Activated naive CD4-positive, alpha-beta T cell treated with Interleukin-2 at 50 U/mL for 16 hours (primary cell): ENCODE measurements at places on chromosomes 4 and X.

- no peak for DNase-seq
These were observed 506.9 kb downstream of the MID1IP1 start for GRCh38 chrX:39308126-39308525.

GRCh38 chr4:102789317-102789717 lies 28.5 kb upstream of the MANBA start:
- DNase-seq = no peak

- DNase-seq = no peak
These were observed 562.3 kb upstream of the DIPK2B start for GRCh38 chrX:45762699-45763647.

- DNase-seq = no peak
These were observed 67.1 kb downstream of the TENM3 start for GRCh38 chr4:182310316-182310715.

DNA sequence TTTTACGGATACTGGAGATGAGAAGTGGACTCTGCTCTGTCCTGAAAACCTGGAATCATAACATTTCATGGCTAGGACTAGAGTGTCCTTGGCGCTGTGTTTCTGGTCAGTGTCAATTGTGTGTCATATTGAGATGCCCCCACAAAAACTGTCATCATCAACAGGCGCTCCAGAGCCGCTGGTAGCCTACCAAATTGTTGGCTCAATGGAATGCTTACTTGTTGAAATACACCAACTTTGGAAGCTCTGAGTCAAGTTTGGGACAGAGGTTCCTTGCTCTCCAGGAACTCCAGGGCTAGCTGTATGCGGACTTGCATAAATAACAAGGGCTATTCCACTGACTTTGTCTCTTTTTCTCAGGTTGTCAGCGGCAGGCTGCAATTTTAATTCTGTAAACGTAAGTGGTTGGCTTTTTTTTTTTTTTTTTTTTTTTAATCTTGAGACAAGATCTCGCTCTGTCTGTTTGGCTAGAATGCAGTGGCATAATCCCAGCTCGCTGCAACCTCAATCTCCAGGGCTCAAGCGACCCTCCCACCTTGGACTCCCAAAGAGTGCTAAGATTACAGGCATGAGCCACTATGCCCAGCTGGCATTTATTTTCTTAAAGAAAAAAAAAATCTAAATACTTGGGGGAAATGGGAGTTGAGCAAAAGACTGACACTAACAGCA lies 871 bp upstream of the HPGD start:
- no peak for DNase-seq

- DNase-seq = no peak
These were observed 30.6 kb downstream of the GYG2 start for GRCh38 chrX:2859197-2859797.

- DNase-seq = peak; percentile 5
These were observed 42.9 kb downstream of the EVC start for GRCh38 chr4:5753766-5754528.

- DNase-seq = no peak
These were observed 433.1 kb upstream of the FAM241A start for GRCh38 chr4:111712093-111712677.

DNA sequence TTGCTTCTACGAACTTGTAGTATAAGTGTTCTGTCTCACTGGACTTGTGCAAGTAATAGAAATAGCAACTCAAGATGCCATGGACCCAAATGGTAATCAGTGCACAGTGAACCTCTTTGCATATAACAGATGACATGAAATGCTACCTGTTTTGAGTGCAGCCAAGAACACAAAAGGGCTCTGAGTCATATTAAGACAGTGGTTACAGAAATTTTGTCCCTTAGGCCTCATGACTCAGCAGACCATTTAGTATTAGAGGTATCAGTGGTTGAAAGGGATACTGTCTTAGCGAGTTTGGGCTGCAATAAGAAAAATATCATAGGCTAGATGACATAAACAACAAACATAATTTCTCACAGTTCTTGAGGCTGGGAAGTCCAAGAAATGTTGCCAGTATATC lies 502.9 kb upstream of the PCDH10 start:
- DNase-seq = no peak

DNA sequence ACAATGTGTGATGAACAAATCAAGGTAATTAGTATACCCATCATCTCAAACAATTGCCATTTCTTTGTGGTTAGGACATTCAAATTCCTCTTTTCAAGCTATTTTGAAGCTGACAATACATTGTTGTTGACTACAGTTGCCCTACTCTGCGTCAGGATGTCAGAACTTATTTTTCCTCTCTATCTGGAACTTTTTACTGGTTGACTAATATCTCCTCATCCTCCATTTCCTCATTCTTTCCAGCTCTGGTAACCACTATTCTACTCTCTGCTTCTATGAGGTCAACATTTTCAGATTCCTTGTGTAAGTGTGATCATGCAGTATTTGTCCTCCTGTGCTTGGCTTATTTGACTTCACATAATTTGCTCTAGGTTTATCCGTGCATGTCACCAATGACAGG lies 240.5 kb upstream of the HS3ST1 start:
- no peak for DNase-seq

DNA sequence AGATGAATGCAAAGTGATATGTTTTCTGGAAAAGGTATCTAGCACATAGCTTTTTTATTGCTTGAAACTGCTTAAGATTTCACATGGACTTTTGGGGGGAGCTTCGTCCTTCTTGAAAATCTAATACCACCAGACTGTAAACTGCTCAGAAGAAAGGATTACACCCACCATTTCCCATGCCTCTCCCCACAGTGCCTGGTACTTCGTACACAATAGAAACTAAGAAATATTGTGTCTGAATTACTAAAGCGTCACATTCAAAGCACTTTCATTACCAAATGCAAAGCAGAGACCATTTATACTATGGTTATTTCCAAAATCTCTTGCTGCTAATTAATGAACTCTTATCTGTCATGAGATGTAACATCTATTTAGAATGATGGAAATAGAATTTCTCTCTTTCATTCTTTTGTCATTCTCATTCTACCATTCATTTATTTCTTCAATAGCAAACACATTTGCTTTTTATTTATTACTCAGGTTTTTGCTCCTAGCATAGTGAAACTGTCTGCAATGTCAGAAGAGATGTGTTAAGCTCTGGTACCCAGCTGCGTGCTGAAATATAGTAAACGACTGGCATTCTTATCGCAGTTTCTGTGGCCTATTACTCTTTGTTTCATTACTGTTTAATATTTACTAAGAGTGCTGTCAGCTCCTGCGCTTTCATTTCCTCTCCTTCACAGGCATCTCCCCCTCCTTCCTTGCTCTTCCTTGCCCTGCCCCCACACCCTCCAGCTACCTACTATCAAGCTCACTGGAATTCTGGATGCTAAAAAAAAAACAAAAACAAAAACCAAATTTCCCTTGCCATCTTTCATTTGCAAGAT lies 51.4 kb upstream of the RAPGEF2 start:
- no peak for DNase-seq

DNA sequence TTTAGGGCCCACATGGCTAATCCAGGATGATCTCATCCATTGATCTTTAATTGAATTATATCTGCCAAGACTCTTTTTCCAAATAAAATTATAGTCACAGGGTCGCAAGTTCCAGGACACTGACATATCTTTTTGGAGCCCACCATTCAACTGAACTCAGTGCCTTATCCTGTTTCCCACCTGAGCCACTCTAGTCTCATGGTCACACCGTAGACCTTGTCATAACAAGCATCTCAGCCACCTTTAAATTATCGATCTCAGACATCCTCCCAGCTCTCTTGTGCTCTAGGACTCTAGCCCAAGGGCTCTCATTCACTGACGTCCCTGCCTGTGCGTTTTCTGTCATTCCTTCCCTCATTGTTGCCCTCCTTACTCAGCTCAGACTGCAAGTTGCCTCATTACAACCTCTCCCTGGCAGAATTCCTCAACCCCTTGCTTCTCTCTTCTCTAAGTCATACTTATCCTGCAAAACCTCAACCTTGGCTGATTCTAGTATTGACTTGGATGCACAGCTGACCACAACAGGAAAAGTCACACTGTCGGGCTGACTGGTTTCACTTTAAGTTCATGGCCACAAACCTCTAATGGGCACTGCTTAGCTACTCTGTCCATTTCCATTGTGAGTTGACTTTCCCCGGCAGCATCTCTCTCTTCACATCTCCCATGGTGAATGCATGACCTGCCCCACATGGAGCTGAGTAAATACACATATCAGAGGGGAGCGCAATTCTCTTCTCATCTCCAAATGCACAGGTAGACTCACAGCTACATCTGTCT lies 91.0 kb upstream of the TRIM2 start:
- no peak for DNase-seq

DNA sequence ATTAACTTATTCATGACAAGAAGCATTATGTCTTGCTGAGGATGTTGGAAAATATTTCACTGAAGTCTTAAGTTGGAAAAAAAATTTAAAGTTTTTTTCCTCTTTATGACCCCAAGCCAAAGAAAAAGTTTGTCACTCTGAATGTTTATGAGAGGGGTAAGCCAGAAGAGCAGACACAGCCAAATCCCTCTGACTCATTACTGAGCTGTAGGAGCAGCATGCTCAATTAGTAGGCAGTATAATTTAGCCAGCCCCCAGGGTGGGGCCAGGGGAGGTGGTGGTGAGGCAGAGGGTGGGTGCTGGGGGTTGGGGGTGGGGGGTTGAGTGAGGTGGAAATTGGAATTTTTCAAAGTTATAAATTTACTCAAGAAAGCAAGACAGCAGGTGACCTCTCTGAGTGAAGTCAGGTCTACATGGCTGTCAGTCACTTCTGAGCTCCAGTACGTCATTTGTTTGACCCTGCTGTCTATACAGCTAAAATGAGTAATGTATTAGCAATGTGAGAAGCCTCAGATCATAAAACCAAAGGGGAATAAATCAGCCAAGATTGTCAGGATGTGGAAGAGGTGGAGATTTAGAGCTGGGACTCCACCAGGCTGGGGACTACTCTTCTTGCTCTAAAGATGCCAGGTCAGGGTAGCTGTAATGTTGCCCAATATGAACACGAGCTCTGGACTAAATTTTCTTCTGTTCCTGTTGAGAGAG lies 98.8 kb upstream of the NDP start:
- no peak for DNase-seq

GRCh38 chr4:158710814-158711213 lies 12.4 kb downstream of the PPID start:
- no peak for DNase-seq

DNA sequence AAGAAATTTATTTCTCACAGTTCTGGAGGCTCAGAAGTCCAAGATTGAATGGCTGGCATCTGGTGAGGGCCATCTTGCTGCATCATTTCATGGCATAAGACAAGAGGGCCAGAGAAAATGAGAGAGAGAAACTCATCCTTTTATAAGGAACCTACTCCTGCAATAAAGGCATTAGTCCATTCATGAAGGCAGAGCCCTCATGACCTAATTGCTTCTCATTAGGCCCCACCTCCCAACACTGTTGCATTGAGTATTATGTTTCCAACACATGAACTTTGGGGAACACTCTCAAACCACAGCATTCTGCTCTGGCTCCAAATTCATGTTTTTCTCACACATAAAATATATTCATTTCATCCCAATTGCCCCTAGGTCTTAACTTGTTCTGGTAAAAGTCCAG lies 14.2 kb downstream of the RNF175 start:
- no peak for DNase-seq

- no peak for DNase-seq
These were observed 212.0 kb downstream of the COMMD8 start for GRCh38 chr4:47251348-47252135.

DNA sequence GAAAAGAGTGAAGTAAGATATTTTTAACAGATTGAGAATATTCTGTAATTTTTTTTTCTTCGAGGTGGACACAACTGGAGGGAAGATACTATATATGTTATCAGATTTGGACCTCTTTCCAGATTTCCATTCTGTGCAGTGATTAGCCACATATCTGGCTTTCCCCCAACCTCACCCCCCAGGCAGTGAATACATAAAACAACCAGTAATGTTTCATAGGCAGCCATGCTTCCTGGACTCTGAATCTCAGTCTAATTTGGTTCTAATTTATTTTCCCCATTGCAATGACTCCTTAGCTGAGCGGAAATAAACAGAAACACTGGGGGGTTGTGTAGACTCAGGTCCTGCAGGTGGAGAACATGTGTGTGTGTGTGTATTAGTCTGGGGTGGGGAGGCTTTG lies 226.5 kb downstream of the FBXW7 start:
- DNase-seq = no peak

DNA sequence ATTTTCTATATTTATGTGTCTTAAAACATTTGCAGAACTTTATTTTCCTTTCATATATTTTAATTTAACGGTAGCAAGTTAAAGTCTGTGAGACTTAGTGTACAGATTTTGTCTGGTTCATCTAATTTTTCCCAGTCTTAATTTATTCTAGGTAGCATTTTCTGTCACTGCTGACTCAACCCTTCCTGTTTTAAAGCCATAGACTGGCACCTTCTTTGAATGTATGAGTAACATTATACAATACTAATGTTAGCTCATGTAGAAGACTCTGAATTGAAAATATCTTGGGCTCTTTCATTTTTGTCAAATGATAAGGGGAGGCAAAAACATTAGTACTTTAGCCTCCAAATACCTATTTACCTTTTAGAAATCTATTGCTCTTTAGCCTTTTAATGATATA lies 43.6 kb downstream of the BLTP1 start:
- no peak for DNase-seq

GRCh38 chr4:40199999-40200874 lies 3.4 kb downstream of the RHOH start:
- peak; percentile 63 for DNase-seq

GRCh38 chr4:1226144-1226481 lies 22.8 kb downstream of the CTBP1 start:
- DNase-seq = no peak

DNA sequence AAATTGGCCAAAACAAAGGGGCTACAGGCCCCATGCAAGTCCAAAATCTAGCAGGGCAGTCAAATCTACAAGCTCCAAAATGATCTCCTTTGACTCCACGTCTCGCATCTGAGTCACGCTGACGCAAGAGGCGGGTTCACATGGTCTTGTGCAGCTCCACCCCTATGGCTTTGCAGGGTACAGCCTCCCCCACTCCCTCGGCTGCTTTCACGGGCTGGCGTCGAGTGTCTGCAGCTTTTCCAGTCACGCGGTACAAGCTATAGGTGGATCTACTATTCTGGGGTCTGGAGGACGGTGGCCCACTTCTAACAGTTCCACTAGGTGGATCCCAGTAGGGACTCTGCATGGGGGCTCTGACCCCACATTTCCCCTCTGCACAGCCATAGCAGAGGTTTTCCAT lies 99.2 kb upstream of the KCNIP4 start:
- no peak for DNase-seq

DNA sequence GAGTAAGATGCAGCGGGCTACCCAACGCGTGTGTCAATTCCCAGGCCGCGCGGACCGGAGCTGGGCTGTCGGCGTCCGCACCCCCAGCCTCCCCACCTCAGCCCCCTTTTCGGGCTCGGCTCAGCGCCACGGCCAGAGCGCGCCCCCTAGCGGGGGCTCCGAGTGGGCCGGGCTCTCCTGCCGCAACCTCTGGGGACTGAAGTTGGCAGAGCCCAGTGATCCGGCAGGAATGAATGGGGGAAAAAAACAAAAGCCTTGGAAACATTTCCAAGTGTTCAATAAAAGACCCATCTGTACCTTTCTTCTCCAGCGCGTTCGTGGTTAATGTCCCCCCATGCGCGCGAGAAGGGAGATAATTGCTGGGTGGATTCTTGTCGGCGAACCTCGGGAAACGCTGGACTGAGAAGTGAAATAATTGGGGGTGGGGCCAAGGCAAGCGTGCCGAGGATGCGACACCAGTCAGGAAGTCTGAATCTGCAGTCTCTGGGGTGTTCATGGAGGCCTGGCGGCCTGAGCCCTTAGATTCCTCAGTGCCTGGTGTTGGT lies 5.2 kb upstream of the ARX start:
- DNase-seq = peak; percentile 26
